ENCODE measurements at places on chromosomes 16 and 17.

GRCh38 chr17:8956465-8956902 lies 9.0 kb downstream of the PIK3R5 start:
- DNase-seq, result no peak

GRCh38 chr17:42484304-42484703 lies 25.6 kb downstream of the ATP6V0A1 start:
- DNase-seq, result no peak

DNA sequence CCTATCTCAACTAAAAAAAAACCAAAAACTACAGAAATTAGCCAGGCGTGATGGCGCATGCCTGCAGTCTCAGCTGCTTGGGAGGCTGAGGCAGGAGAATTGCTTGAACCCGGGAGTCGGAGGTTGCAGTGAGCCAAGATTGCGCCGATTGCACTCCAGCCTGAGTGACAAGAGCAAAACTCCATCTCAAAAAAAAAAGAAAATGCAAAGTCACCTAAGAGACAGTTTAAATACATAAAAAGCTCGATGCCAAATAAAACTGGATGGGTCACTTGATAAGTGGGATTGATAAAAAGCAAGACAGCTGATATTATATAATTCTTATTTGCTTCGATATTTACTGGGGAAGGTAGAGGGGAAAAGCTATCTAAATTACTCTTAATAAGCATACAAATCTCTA lies 15.8 kb upstream of the KANSL1 start:
- DNase-seq, result no peak

DNA sequence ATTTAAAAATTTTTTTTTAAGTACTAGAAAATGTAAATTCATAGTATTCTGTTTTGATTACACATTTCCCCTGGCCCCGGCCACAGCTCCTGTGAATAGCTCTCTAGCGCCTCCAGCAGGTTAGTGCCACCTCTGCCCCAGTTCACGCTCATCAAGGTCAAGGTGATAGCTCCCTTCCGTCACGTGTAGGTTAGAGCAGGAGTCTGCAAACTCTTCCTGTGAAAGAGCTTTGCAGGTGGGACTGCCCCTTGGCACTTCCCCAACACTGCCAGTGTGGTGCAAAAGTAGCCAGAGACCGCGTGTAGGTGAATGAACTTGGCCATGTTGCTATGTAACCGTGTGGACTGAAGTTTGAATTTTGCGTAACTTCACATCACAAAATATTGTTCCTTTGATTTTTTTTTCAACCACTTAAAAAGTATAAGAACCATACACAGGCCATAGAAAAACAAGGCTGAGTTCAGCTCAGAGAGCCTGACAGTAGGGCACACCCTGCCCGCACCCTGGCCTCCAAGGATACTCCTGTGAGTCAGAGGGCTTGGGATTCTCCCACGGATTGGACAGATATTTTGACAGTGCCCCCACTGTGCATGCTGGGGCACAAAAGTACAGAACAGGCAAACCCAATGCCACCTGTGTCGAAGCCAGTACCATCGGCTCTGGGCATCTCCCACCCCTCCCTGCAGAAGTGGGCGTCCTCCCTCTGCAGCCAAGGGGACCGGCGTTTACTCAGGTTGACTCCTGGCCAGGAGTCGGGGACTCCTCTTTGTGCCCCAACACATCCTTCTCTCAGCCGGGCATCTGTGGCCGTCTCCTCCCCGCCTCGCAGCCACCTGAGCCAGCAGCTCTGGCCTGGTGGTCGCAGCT lies 92.0 kb upstream of the CHMP6 start:
- peak; percentile 42 for DNase-seq

DNA sequence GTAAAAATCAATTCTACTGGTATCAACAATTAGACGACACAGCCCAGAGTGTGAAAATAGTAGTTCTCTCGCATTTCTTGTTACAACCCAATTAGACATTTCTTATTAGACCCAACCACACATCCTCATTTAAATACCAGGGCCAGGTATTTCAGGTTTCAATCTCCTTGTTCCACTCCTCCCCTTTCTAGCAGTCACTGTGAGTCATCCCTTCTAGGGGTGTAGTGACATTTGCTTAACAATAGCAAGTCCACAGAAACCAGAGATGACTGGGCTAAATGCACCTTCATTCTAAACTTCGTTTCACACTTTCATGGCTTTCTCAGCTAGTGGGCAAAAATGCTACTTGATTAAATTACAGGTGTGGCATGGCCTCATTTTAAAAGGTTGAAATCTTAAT lies 116.9 kb upstream of the CACNG3 start:
- DNase-seq, result no peak

- no peak for DNase-seq
Measured at GRCh38 chr17:60165971-60166370, 16.2 kb downstream of the CA4 start.

DNA sequence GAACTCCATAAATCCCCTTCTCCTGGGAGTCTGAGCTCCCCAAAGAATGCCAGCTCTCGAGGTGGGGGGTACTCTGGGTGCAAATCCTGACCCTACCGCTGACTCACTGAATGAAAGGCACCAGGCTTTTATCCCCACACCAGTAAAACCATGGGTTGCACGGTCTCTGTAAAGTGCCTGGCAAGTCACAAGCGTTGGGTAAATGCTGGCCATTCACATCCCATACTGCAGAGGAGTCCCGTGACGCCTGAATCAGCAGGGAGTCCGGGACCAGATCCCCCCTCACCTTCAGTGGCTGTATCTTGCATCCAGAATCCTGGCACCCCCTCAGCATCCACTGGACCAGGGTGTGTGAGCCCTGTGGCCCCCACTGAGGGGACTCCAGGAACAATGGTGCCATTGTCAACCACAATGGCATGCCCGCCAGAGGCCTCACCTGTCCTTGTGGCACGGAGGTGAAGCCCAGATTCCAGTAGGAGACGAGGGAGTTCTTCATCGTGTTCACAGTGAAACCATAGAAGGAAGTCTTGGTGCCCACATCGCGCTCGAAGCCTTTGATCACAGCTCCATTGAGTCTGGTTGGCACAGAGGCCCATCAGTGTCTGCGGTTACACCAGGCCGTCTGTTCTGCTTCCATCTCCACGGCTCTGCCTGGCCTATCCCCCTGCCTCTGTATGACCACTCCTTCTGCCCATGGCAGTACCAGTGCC lies 13.3 kb downstream of the ST6GALNAC2 start:
- DNase-seq, result no peak

DNA sequence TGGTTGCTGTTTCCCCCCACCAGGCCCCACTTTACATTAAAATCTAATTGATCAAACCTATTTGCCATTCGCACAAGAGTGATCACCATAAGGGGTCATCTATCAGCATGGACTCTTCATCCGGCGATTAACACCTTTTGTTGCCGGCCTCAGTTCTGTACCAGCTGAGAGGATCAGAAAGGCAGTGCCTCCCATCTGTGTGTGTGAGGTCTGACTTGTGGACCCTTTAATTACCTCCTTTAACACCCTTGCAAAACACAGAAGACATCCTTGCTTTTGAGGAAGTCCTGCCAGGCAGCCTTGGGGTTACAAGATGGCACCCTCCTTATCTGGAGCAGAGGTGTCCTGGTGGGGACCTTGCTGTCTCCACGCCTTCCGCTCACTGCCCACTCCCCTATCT lies 77.2 kb upstream of the IRX3 start:
- no peak for DNase-seq

DNA sequence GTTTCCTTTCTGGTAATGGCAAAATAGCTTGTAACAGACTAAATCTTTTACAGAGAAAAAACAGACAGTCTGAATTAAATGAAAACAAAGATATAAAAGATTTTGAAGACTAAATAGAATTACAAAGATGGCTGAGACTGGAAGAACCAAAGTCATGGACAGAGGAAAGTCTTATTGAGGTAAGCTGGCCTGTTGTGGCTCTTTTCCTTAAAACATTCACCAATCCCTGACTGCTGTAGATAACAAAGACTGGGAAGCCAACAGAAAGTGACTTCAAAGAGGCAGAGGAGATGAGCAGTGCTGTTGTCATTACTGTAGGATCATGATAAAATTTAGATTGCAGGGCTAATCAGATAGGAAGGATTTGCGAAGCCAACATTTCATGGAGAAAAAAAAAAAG lies 517.0 kb downstream of the KIF2B start:
- no peak for DNase-seq

DNA sequence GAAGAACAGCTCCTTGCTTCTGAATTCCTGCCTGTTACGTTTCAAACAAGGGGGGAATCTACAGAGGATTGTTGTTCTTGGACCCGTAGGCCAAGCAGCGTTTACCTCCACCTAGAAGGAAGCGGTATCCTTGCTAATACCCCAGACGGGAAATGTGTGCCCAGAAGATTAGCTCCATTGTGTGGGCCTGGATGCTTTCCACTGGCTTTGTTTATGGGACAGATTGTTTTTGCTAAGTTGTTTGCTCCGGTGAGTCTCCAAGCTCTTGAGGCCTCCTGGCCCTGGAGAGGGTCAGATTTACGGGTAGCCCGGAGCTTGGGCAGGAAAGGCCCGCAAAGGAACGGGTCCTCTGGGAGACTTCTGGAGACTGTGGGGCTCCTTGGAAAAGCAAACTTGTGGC lies 28.4 kb upstream of the MRTFB start:
- DNase-seq, result no peak

GRCh38 chr17:27669136-27669535 lies 38.1 kb downstream of the LGALS9 start:
- no peak for DNase-seq

DNA sequence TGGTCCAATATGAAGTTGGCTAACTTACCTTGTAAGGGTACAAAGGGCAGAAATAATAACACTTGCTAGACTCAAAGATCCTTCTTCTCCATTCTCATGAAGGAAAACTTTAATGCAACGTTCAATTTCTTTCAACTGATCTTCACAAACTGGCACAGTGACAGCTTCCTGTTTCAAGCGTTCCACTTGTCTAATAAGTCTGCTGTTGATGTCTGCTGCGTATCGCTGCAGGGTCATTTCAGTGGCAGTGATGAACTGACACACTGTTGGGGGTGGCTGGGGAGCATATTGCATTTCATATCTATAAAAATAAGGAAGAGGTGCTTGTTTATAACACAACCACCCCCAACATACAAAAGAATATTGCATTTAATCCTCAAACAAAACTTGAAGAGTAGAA lies 33.5 kb upstream of the ARL6IP1 start:
- peak; percentile 10 for DNase-seq

- no peak for DNase-seq
Measured at GRCh38 chr17:63450551-63450950, 4.4 kb upstream of the CYB561 start.

- peak; percentile 2 for DNase-seq
Measured at GRCh38 chr16:55257966-55258613, 65.9 kb upstream of the IRX6 start.

DNA sequence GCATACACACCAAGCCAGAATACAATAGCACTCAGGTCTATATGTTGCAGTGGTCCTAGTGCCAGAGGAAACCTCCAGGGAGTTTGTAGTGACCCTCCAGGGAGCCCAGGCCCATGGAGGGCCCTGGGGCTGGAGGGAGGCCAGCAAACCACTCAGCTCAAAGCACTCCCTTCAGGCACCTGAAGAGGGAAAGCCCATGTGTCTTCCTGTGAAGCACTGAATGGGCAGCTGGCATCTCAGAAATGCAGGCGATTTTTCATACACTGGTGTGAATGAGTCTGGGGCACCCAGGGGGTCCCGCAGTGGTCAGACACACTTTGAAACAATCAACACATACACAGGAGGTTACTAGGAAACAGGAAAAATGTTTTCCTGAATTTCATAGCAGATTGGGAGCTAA lies 12.8 kb downstream of the TBC1D26 start:
- no peak for DNase-seq
